ENCODE measurements at places on chromosomes 3 and 15. TPM values are rescaled to one million over a fixed set of nuclear protein-coding genes. Genes with fewer than 3 reads are reported as not detected.

The LYZL4 gene
- total RNA-seq, result not detected

The THSD4 gene
- not detected for total RNA-seq

The TRPM1 gene
- not detected for total RNA-seq

The SPTSSB gene
- total RNA-seq, result 0.08 TPM

The RASGRP1 gene
- total RNA-seq, result 175 TPM

The RAB5A gene
- 63.6 TPM for total RNA-seq

The TM4SF18 gene
- not detected for total RNA-seq

The GRIP2 gene
- not detected for total RNA-seq

The CSTA gene
- not detected for total RNA-seq

The KBTBD13 gene
- total RNA-seq, result not detected

The ISG20 gene
- 209 TPM for total RNA-seq

The IQCH gene
- total RNA-seq, result 2.2 TPM

The LNP1 gene
- 1.1 TPM for total RNA-seq

The ATP2B2 gene
- total RNA-seq, result not detected

The SLC28A1 gene
- not detected for total RNA-seq

The ALPK3 gene
- total RNA-seq, result 0.28 TPM

The TMEM207 gene
- not detected for total RNA-seq

The KLF15 gene
- total RNA-seq, result 0.22 TPM

The ANKUB1 gene
- total RNA-seq, result not detected

The VEPH1 gene
- total RNA-seq, result not detected

The ST3GAL6 gene
- 0.69 TPM for total RNA-seq

The EID1 gene
- total RNA-seq, result 84.8 TPM

The ADAMTSL3 gene
- total RNA-seq, result not detected

The SLC27A2 gene
- 9.6 TPM for total RNA-seq

The CCR2 gene
- 52.5 TPM for total RNA-seq

The SH2D7 gene
- total RNA-seq, result 0.11 TPM

The RPUSD2 gene
- total RNA-seq, result 17.7 TPM

The TBC1D21 gene
- total RNA-seq, result not detected

The USP19 gene
- total RNA-seq, result 78.2 TPM

Measured in activated naive CD8-positive, alpha-beta T cell treated with anti-CD3 and anti-CD28 coated beads, Interleukin-2, amount 10 ng/mL, durations not matched to agents 7 days and 5 days (primary cell).